Fibroblast of skin of back (primary cell): ENCODE measurements at places on chromosomes 3 and 15.

- DNase-seq, result peak; percentile 68
Measured at GRCh38 chr3:133937756-133938601, 42.3 kb upstream of the RAB6B start.

DNA sequence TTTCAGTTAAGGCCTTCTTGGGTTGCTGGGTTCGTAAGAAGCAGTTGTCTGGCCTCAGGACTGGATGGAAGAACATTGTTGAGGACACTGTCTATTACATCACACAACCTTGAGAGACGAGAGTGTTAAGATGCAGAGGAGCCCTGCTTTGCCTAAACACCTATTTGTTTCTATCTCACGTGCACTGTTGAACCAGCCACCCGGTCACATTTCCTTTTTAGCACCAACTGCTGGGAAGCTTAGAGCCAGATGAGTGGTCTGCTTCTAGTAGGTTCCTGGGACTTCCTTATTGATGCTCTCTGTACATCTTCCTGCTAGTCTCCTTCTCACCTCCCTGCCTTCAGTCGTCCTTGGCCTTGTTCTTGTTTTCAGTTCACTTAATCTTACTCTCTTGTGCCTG, 22.3 kb downstream of the CAND2 start:
- no peak for DNase-seq

- DNase-seq, result peak; percentile 48
Measured at GRCh38 chr3:156749244-156749643, 74.9 kb downstream of the TIPARP start.

- DNase-seq, result no peak
Measured at GRCh38 chr15:68207176-68207935, 2.2 kb upstream of the CALML4 start.

- no peak for DNase-seq
Measured at GRCh38 chr3:106268696-106269095, 399.9 kb upstream of the CBLB start.

- DNase-seq, result no peak
Measured at GRCh38 chr3:18195836-18196235, 229.3 kb downstream of the SATB1 start.

- peak; percentile 9 for DNase-seq
Measured at GRCh38 chr3:170585937-170586310, at the start of gene SLC7A14. Gene SLC7A14 (minus strand): TSS chr3:170586075. CDS start chr3:170526936, 59,139 bp downstream.

GRCh38 chr3:197024881-197025735, 4.5 kb downstream of the MELTF start:
- DNase-seq, result no peak

DNA sequence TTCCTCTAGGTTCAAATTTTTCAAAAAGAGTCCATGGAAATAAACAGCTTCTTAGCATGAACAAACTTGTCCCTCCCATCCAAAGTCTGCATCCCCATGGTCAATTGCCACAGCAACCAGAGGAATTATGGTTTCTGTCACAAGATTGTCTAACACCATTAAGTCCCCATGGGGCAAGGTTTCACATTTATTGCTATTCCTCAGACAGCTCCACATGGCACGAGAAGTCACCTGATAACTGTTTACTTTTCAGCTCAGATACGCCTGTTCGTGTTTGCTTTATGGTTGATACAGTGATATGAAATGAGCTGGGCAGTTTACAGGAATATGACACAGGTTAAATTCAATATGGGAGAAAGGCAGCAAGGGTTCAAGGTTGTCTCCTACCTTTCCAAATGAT, 37.9 kb upstream of the MUC13 start:
- DNase-seq, result no peak

DNA sequence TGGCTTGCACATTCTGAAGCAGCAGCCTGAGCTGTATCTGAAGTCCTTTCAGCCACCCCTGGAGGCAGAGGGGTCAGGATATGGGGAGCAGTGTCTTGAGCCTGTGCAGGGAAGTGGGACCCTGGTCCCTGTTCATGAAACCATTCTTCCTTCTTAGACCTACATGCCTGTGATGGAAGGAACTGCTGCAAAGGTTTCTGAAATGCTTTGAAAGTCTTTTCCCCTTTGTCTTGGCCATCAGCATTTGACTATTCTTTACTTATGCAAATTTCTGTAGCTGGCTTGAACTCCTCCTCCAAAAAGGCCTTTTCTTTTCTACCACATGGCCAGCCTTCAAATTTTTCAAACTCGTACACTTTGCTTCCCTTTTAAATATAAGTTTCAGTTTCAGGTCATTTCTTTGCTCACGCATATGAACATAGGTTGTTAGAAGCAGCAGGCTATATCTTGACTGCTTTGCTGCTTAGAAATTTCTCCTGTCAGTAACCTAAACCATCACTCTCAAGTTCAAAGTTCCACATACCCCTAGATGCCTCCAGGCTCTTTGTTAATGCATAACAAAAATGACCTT, 62.3 kb downstream of the GALK2 start:
- no peak for DNase-seq

DNA sequence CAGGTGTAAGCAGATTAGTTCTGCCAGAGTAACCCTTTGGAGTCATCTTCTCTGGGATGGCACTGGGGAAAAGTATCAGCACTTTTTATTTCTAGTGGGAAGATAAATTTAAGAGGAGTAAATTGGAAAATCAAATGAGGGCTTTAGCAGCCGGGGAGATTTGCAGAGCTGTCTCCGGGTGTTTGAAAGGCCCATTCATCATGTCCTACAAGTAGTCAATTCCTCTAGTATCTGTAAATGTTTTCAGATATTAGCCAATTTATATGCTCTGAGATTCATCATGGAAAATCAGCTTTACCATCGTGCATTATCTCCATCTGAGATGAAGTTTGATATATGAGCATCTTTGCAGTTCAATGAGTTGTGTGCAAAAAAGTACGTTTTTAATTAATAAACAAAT, 93.6 kb downstream of the CDIN1 start:
- DNase-seq, result no peak
